ENCODE measurements at places on chromosomes 3 and 15. TPM values are rescaled to one million over a fixed set of nuclear protein-coding genes. Genes with fewer than 3 reads are reported as not detected.

DNA sequence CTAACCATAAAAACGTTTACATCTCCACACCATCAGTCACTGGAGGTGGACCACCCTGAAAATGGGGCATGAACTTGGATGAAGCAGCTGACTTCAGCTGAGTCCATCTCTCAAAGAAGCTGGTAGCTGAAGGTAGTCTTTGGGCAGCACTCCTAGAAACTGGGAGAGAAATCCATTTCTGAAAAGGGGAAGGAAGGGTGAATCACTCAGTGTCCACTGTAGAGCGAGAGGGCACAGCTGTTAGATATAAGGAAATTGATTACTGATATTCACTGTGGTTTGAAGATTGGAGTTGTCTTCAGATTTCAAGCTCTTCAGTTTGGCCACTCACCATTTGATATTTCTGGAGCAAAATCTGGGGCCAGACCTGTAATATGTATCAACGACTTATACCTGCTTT is 499.0 kb upstream of the UBE2E2 start:
- DNase-seq = no peak

DNA sequence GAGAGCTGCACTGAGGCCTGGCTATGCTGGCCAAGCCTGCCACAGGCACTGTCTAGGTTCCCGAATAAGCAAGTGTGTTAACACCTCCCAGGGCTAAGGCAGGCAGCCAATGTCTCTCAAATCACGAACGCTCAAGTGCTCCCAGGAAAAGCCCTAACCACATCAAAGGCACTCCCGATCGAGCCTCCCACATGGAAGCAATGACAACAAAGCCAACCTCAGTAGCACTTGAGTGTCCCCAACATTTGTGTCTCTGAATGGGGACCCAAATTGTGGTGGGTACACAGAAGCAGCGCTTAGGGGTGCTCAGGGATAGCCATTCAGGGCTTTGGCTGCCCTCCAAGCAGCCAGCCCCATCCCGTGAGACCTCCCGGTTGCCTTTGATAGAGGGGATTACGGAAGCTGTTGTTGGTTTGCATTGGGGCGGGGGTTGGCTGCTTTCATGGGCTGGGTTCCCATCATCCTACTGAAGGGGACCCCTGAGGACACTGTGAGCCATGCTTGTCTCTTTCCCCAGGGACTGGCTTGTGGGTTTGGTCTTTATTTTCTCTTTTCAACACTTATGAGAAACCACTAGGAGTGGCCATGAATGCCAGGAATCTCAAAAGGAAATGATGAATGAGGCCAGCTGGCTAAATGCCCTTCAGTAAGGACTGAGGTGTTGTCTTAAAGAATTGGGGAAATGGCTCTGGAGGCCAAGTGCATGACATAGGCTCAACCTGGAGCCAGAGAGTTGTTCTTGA is 234.1 kb upstream of the FEZF2 start:
- no peak for DNase-seq

GRCh38 chr3:8438507-8439079 is 63.0 kb upstream of the LMCD1 start:
- no peak for DNase-seq

GRCh38 chr15:98381446-98381845 is 266.9 kb upstream of the IGF1R start:
- DNase-seq = no peak

DNA sequence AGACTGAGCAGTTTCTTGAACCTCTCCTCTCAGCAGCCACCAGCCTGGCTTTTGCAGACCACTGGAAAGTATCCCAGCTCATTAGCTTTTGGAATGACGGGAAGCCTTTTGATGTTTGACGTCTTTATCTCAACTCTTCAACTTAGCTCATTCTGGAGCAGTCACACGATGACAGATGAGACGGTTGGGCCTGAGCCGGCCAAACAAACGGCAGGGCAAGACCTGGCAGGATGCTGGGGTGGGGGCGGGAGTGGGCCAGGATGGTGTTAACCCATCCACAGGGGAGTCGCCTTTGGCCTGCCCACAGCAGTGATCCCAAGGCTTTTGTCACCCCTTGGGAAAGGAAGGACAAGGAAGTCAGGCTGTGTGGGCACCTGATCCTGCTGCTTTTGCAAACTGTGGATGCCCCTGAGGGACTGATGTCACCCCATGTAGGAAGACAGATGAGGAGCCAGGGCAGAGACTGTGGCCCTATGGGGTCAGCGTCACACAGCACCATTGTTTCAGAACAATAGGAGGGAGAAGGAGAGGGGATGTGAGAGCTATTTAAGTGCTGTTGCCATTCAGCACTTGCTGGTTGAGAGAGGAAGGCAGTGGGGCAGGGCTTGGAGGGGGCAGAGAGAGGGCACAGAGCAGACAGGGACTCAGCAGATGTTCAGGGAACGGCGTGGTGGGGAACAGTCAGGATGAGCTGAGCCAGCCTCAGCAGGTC is 121.9 kb upstream of the CTDSPL start:
- no peak for DNase-seq

DNA sequence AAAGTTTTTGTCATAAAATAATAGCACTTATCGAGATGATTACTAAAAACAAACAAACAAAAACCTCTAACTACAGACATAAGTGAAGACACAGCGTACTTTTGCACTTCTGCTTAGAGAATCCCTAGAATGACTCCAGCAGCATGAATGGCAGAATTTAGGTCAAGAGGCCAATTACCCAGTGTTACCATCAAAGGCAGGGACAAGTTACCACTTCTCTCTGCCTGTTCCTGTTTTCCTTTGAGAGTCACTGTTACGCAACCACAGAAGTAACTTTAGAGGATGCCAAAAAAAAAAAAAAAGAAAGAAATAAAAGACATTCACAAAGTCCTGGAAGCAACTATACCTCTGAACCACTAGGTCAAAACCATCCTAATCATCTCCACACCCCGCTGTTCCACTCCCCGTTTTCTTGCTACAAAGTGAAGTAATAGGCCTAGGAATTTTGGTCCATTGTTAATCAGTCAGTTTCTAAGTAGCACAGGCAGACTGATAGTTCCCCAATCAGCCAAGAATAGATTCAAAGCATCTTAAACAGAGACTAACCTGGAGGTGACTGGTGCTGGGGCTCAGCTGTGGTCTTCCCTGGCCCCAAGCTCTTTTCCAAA is 41.9 kb downstream of the FMN1 start:
- no peak for DNase-seq

GRCh38 chr15:47644722-47645121 is 72.6 kb upstream of the SEMA6D start:
- no peak for DNase-seq

DNA sequence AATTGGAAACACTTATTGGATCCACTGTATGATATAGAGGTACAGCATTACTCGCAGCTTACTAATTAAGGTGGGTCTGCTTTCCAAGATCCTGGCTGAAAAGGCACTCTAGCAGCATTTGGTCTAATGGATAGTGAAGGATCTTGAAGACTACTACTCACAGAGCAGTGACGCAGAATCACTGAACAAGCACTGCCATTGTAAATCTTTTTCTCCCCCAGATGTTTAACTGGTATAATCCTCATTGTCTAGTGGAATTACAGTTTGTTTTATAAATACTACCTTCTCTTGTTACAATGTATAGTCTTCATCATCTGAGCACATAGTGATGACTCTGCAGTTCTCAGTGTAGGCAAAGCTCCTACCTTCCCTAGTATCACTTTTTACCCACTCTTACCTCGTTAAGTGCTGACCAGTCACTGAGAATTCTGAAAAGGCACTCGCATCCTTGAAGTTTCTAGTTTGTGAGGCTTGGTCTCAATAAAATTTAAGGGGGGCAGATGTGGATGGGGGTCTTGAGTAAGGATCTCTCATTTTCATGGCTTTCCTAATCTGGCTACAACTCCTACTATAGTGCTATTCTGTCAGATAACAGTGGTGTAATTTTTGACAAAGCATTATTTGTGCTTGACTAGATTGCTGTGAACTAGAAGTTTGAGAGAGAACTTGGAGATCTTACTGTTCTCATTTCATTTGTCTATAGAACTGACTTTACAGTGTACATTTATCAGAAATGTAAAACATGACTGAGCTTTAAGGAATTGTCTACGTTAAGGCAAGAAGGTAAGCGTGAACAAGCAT is 23.2 kb downstream of the MAPK6 start:
- DNase-seq = no peak

GRCh38 chr3:196941729-196942225 is 551 bp downstream of the NCBP2 start:
- DNase-seq = peak; percentile 41

GRCh38 chr3:169591983-169592644 is 71.4 kb downstream of the MECOM start:
- no peak for DNase-seq

GRCh38 chr15:57146506-57147201 is 228.2 kb downstream of the TCF12 start:
- DNase-seq = no peak

DNA sequence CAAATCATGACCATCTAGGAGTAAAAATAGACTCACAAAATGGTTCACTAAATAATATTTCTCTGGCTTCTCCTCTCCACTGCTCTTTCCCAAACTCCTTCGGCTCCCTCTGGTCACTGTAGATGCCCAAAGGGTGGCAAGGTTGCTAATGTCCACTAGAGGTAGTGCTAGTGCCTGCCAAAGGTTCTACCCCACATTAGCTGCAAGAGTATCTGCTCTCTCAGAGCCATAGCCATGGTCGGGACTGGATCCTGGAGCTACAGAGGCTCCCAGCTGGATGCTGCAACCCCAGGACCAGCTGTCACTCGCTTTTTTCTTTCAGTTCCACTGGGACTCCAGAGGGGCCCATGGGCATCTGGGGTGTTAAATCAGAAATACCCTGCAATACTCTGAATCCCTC is 8.5 kb downstream of the HTR3D start:
- no peak for DNase-seq

GRCh38 chr3:79362571-79363270 is 405.1 kb downstream of the ROBO1 start:
- no peak for DNase-seq

GRCh38 chr3:49412632-49413337 is 562 bp downstream of the TCTA start:
- DNase-seq = no peak

DNA sequence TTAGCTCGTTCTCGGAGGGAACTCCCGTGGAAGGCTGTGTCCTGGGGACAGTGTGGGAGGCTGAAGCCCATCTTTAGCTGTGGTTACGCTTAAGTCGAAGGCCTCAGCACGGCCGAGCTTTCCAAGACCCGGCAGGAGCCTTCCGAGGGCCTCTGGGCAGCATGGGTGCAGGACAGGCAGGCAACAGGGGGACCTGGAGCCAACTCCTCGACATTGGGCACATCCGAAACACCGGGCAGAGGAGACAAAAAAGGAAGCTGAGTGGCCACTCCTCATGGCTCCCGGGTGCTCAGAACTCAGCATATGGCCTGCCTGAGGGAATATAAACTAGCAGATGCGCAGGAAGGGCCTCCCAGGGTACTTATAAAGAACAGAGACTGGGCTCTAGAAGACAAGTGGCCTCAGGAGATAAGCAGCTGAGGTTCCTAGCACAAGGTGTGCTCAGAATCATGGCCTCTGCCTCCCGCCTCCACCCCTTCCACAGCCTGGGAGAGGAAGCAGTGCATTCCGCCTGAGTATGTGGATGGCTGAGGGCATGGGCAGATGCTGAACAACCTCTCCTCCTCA is 34.1 kb downstream of the ABTB1 start:
- DNase-seq = no peak

ATOSA gene
- 157 TPM for total RNA-seq

IL17RB gene
- 61.6 TPM for total RNA-seq

FOXL2 gene
- total RNA-seq = not detected

AMT gene
- 3.6 TPM for total RNA-seq

NPAP1 gene
- total RNA-seq = not detected

C2CD4A gene
- total RNA-seq = 0.66 TPM

BBS4 gene
- total RNA-seq = 51.1 TPM

PROK2 gene
- total RNA-seq = not detected

Data from breast epithelium (tissue), 4 donors.